Germinal center (tissue), 1 donor: ENCODE measurements at places on chromosomes 5 and 9.
A peak's percentile ranks its signal among the peaks of the same experiment; 100 is the strongest.

GRCh38 chr5:136062366-136063274 lies 33.8 kb downstream of the TGFBI start:
- DNase-seq: peak; percentile 32

- no peak for DNase-seq
These were observed 58.2 kb downstream of the PRDM6 start for GRCh38 chr5:123147128-123147715.

- peak; percentile 59 for DNase-seq
These were observed 2.5 kb upstream of the MSMP start for GRCh38 chr9:35756275-35757225.

- no peak for DNase-seq
These were observed 913.9 kb downstream of the TLE4 start for GRCh38 chr9:80485420-80486250.

- DNase-seq: no peak
These were observed 34.6 kb upstream of the NEK6 start for GRCh38 chr9:124222918-124223720.

DNA sequence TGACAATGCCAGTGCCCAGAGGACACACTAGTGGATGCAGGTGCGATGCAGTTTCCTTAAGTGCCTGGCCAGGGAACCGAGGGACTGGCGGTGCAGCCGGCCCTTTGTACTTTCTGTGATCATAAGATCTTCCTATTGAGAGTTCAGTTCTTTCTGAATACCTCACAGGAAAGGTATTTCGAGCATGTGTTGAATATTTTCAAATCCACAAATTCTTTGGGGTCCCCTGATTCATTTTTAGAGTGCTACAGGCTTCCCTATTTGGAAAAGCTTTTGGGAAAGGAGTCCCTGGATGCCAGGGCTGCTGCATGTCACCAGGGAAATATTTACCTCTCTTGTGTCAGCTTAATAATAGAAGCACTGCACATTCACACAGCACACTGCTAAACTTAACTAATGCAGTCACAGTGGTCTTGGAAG lies 281.5 kb downstream of the GADD45G start:
- no peak for DNase-seq

GRCh38 chr9:73121375-73121935 lies 30.2 kb upstream of the ANXA1 start:
- no peak for DNase-seq
